ENCODE measurements at places on chromosomes 1 and 21.
A peak's percentile ranks its signal among the peaks of the same experiment; 100 is the strongest.

DNA sequence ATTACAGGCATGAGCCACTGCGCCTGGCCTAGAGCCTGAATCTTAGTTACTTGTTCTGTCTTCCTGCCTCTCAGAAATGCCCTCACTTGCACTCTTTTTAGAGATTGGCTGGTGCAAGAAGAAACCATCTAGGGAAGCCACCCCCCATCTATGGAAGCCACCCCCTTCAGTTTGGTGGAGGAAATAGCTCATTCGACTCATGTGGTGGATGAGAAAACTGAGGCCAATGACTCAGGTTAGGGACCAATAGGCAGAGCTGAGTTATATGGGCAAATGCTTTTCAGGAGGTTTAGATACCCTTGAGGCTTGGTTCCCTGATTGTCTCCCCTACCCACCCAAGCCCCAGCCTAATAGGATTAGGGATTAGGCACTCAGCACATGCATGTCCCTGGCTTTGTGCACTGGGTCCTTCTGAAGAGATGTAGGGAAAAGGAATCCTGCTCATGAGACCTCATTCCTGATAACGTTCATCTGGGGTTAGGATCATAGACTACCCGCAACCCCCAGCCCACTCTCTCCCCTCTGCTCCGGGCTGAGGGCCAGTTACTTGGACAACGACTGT, 77.1 kb downstream of the PAX7 start:
- no peak for DNase-seq

GRCh38 chr1:33698361-33699035, 165.4 kb upstream of the HMGB4 start:
- DNase-seq, result no peak

- DNase-seq, result peak; percentile 33
Observed at GRCh38 chr1:8671306-8671917, 146.0 kb downstream of the RERE start.

- no peak for DNase-seq
Observed at GRCh38 chr1:55402142-55402541, 187.0 kb upstream of the USP24 start.

DNA sequence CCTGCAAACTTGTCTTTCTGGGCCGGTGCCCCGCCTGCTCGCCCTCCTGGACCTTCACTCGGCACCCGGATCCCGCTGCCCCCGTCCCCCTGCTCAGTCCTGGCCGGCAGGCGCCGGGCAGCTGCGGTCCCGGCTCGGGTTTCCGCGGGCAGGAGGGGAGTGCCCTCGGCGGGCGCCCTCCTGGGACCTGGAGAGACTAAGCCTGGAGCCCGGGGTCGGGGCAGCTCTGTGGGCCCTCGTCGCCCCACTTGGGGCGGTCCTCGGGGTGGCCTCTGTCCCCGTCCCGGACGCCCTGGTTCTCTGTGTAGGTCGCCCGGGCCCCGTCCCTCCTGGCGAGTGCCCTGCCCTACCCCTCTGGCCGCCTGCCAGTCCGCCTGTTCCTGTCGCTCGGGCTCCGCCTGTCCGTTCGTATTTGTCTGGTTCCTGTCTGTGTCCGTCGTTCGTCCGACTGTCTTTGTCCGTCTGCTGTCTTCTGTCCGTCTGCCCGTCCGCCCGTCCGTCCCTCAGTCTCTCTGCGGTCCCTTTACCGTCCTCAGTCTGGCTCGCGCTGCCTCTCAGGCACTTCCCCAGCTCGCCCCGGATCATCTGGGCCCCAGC, 490 bp downstream of the SERINC2 start:
- DNase-seq, result peak; percentile 19

DNA sequence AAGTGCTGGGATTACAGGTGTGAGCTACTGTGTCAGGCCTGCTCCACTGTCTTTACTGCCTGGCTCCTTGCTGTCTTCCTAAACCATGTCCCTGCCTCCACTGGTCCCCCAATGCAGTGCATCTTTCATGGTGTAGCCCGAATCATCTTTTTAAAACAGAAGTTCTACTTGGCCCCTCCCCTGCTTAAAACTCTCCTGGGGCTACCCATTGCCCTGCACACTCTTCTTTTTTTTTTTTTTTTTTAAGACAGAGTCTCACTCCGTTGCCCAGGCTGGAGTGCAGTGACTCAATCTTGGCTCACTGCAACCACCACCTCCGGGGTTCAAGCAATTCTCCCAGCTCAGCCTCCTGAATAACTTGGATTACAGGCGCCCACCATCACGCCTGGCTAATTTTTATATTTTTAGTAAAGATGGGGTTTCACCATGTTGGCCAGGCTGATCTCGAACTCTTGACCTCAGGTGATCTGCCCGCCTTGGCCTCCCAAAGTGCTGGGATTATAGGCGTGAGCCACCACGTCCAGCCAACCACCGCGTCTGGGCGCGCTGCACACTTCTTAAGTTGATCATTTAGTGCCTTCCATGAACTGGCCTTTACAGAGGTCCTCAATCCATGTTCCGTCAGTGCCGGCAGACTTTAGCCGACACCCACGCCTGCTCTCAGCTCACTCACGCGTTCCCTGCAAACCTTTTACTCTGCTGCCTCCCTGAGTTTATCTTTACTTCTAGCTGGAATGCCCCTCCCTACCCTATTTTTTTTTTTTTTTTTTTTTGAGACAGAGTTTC, 2.4 kb downstream of the FCN3 start:
- DNase-seq, result no peak

DNA sequence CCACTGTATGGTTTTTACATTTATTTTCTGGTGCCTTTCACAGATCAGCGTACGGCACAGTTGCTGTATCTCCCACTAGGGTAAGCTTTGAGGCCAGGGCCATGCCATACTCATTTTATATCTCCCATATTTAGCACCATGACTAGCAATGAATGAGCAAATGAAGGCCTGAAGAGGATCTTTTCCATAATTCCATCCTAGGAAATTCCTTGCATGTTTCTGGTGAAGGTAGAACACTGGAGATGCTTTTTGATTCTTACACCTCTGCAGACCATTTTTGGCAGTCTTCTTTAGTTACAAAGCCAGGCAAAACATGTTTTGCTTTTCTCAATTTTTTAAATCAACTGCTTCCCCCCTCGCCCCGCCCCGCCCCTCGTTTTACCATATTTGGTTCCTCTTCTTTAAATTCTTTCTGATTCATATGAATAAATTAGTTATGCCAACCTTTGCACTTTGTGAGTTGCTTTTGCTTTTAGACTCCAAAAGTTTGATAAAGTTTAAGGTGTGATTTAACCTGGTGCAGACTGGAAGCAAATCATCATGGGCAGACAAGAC, 78.9 kb upstream of the AK4 start:
- no peak for DNase-seq

DNA sequence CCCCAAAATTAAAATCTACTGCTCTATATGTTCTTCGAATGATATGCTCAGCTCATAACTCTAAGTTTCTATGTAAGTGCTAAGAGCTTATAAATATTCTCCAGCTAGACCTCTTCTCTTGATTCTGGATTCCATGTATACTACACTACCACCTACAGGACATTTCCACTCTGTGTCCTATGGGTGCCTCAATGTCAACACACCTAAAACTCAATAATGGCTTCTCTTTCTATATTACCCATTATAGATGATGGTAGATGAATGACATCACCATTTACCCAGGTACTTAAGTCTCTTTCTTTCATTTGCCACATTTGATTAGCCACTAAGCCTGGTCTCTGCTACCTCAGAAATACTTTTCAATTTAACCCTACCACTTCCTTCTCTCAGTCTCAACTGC, 41.3 kb downstream of the TBX19 start:
- peak; percentile 76 for DNase-seq

DNA sequence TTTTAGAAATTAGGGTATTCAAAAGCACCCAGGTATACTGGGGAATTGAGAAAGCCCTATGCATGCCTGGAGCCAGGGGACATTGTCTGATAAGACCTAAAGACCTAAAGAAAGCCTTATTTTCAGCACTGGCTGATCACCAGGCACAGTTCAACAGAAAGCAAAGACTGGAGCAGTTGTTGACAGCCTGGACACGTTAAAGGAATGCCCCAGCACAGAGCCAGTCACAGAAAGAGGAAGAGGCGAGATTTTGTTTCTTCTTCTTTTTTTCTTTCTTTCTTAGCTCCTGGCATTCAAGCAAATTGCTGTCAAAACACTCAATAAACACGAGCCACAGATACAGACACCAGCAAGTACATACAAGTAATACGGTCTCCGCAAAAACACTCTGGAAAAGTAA, 40.4 kb downstream of the RNF187 start:
- DNase-seq, result no peak

- no peak for DNase-seq
Observed at GRCh38 chr1:1876335-1876930, 14.5 kb downstream of the GNB1 start.

GRCh38 chr1:1216770-1217620, 3.0 kb upstream of the TNFRSF4 start:
- DNase-seq, result no peak

DNA sequence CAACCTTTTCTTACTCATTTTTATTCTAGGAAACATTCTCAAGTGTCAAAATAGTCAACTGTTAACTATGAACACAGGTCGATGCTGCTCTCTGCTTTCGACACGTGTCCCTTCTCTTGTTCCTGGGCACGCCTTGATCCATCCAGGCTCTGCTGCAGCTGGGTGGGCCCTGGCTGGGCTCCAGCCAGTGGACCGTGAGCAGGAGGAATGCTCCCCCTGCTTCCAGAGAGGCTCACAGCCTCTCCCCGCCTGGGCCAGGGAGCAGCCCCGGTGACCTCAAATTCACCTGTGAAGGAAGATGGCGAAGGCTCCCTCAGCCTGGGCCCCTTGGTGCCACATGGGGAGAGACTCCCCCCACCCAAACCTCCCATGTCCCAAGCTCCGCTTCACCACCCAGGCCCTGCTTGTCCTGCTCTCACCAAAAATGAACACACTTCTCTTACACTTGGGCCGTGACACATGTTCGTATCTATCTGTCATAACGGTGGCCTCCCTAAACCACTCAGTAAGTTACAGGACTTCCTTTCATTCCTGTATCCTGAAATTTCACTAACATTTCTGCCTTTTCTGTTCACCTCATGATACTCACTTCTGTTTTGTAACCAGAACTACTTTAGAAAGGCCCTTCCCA, 24.6 kb upstream of the ADARB1 start:
- no peak for DNase-seq

- no peak for DNase-seq
Observed at GRCh38 chr1:228405979-228406228, 731 bp downstream of the TRIM11 start.

GRCh38 chr21:34670220-34670961, 1.6 kb downstream of the CLIC6 start:
- DNase-seq, result no peak

DNA sequence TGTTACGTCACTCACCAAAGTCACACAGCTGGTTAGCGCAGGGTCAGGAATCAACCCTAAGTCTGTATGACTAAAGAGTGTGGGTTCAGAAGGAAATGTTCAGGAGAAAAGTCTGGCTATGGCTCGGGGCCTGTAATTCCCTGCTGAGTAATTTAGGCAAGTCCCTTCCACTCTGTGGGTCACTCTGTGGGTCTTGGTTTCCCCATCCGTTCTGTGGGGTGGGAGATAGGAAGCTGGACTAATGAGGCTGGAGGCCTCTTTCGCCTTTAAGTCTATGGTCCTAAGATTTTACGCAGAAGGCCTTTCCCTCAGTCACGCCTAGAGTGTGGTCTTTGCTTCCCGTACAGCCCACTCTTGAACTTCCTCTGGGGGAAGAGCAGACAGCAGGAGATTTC, 14.3 kb upstream of the MED18 start:
- DNase-seq, result no peak

GRCh38 chr1:229412056-229412455, 21.8 kb downstream of the ACTA1 start:
- no peak for DNase-seq

GRCh38 chr1:185895208-185895900, 161.2 kb downstream of the HMCN1 start:
- DNase-seq, result no peak

DNA sequence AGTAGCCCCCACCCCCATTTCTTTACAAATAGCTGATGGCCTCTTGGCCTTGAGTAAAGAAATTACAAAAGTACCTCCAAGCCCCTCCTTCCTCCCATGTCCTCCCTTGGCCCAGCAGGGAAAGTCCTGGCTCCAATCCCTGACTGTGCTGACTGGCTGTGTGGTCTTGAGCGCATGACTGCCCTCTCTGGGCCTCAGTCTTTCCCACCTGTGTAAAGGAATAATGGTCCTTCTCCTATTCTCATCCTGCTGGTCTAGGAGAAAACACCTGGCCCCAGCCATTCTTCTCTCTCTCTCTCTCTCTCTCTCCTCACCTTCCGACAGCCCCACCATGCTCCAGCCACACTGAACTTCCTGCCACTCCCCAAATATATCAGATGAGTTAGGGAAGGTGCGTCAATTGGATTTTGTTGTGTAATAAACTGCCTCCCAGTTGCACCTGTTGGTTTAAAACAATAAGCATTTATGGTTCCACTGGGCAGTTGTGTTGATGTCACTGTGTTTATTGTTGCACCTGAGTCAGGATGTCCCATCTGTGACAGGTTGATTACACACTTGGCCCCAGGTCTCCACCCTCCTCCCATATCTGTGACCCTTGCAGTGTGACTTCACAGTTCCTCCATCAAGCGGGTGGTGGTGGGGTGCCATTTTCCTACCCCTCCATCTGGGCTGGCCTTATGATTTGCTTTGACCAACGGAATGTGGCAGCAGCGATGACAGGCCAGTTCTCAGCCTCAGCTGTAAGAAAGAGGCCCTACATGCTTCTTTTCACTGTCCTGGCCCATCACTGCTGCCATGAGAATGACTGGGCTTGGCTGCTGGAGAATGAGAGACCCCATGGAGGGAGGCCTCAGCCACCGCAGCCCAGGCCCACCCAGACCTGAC, 22.3 kb upstream of the LRP8 start:
- no peak for DNase-seq

- no peak for DNase-seq
Observed at GRCh38 chr1:86239490-86239889, 82.9 kb upstream of the COL24A1 start.

DNA sequence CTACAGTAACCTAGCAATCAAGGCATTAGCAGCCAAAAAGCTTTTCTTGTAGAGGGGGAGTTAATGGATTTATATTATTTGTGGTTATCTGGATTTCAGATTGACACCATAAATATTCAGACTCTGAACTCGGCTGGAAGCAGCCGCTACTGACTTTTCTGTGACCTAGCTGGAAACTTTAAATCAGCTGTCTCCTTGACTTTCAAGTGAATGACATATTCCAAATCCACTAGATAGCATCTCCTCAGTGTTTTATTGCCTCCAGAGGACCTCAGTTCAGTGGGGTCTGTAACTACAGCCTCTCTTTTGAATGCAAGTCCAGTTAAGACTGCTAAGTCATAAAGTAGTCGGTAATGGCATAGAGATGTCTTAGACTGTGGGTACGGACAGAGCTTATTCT, 448.5 kb downstream of the NUF2 start:
- no peak for DNase-seq

GRCh38 chr1:205772607-205773032, 2.7 kb downstream of the RAB29 start:
- DNase-seq, result no peak

DNA sequence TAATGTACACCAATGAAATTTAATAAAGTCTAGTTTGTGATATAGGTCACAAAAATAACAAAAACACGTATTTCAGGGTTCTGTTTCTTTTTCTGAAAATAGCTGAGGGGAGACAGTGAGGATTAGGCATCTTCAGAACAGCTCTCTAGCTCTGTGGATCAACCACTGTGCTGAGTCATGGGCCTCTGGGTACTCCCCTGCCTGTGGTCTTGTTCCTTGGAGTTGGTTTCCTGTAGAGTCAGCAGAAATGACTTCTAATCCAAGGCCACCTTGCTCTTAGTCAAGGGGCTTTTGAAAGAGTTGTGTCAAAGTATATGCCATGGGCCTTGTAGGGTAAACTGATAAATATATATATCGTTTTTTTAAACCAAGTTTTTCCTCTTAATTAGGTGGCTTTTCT, 141.8 kb upstream of the ZRANB2 start:
- DNase-seq, result peak; percentile 13

- DNase-seq, result no peak
Observed at GRCh38 chr1:41674522-41674921, 190.0 kb upstream of the EDN2 start.

GRCh38 chr21:34276711-34277425, 86.9 kb upstream of the KCNE2 start:
- DNase-seq, result no peak

Measured in MM.1S (cell line).